ENCODE measurements at places on chromosomes 1 and 21. TPM values are rescaled to one million over a fixed set of nuclear protein-coding genes. Genes with fewer than 3 reads are reported as not detected.

SLAMF9 gene
- not detected for total RNA-seq

CD1E gene
- total RNA-seq, result not detected

TNFSF4 gene
- 0.16 TPM for total RNA-seq

OR2AK2 gene
- not detected for total RNA-seq

PTGFR gene
- 1.7 TPM for total RNA-seq

SYT11 gene
- total RNA-seq, result 3.1 TPM

PAPPA2 gene
- total RNA-seq, result not detected

SOX13 gene
- total RNA-seq, result 15.7 TPM

PIGK gene
- total RNA-seq, result 11.9 TPM
